ENCODE measurements at places on chromosomes 6 and 20.
A peak's percentile ranks its signal among the peaks of the same experiment; 100 is the strongest.

- DNase-seq, result no peak
Measured at GRCh38 chr20:5072756-5073659, 46.8 kb downstream of the PCNA start.

DNA sequence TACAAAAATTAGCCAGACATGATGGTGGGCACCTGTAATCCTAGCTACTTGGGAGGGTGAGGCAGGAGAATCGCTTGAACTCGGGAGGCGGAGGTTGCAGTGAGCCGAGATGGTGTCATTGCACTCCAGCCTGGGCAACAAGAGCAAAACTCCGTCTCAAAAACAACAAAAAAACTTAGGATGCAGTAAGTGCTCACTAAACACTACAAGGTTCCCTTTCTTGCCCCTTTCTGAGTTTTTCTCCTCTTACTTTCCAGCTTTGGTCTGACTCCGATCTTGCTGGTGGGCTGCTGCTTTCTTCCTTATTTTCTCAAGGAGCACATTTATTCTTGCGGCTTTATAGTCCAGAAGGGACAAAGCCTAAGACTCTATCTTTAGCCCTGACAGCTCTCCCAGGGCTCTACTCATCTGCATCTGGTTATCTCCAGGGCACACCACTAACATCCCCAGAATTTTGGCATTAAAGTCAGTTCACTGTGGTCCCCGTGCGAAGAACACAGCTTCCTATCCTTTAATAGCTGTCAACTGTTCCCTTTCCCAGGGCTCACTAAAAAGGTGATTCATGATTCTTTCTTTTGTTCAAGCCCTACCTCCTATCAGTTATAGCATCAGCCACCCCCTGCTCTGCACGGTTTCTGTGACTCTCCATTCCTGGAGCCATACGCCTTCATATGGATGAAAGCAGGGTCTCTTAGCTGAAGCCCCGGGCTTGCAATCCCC, 17.1 kb upstream of the RPN2 start:
- DNase-seq, result no peak

GRCh38 chr6:44727651-44728630, 340.4 kb downstream of the CDC5L start:
- no peak for DNase-seq

GRCh38 chr6:89818977-89819335, 638 bp downstream of the MDN1 start:
- no peak for DNase-seq

GRCh38 chr6:123393331-123393730, 243.4 kb downstream of the TRDN start:
- no peak for DNase-seq

GRCh38 chr6:143117108-143117507, 56.4 kb downstream of the AIG1 start:
- DNase-seq, result no peak

- no peak for DNase-seq
Measured at GRCh38 chr6:29926413-29927274, 15.7 kb upstream of the HLA-A start.

DNA sequence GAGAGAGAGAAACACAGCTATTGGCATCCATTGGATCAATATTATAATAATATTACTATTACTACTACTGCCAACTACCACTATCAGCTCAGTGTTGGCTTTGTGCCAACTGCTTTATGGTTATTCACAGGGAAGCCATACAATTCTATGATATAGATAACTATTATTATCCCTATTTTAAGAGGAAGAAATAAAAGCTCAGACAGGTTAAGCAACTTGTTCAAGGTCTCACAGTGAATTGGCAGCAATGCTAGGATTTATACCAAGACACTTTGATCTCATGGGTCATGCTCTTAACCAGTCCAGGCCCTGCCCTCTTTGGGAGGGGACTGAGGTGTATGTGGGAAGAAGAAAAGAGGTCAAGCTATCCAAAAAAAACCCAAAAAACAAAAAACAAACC, 82.0 kb upstream of the TRAF3IP2 start:
- no peak for DNase-seq

GRCh38 chr20:49818816-49819215, 6.2 kb downstream of the SLC9A8 start:
- DNase-seq, result no peak

- DNase-seq, result no peak
Measured at GRCh38 chr6:33744895-33745546, 1.7 kb downstream of the IP6K3 start.

GRCh38 chr6:133359256-133359655, 118.1 kb downstream of the EYA4 start:
- DNase-seq, result no peak

DNA sequence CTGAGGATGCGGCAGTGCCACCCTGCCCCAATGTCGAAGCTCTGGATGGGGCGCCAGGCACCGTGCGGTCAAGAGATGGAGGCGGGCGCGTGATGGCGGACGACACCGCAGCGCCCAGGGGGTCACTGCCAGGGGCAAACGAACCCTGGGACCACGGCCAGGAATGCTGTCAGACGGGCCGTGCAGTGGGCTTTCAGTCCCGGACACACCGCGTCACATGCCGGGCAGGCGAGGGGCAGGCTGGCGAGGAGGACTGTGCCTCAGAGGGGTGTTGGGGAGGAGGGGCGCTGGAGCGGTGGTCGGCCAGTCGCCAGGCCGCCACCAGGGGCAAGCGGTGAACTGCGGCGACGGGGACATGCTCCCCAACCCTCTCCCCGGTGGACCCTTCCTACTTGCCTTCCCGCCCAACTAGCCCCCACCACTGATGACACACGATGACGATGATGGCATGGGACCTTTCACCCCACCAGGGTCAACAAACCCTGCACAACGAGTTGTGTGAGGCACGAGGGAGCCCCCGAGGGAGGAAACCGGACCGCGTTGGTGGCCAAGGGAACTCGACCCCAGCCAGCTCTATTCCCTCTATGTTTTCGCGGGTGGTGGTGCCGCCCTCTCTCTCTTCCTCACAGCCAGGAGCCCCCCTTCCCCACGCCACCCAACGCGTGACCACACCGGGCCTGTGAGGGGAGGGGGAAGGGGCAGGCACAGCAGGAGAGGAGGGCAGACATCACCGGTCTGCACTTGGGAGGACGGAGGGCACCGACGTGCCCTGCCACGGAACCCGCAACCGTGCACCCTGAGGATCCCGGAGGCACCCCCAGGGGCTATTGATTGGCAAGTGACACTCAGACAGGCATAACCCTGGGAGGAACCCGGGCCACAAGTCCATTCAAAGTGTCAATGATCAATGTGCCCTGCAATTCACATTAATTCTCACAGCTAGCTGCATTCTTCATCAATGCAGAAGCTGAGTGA, 1960.9 kb upstream of the DEFB115 start:
- DNase-seq, result no peak

DNA sequence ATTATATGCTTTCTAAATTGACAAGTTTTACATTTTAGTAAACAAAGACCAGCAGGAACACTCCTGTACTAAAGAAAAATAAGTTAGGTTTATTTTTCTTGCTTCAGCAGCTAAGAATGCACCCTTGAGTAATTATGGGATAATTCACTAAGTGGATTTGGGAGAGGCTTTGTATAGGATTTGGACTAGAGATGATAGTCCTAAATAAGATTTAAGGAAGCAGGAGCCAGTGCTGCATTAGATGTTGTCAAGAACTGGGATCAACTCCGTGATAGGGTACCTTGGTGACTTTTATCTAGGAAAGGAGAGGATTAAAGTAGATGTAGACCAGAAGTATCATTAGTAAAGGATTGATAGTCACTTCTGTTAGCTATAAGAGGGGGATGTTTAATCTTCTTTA, 4.1 kb upstream of the C6orf141 start:
- no peak for DNase-seq

DNA sequence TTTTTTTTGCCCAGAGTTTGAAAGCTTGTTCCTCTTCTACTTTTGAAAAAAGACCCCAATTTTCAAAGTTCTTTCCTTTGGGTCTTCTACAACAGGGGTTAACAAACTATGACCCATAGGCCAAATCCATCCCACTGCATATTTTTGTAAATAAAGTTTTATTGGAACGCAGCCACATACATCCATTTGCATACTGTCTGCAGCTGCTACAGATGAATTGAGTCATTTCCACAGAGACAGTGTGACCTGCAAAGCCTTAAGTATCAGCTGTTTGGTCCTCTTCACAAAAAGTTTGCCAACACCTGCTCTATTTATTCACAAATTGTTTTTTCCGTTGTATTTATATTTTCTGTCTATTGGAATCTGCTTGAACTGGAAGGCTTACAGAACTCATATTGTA, 189.2 kb downstream of the TBC1D7 start:
- no peak for DNase-seq

- DNase-seq, result no peak
Measured at GRCh38 chr6:32195902-32196681, 3.6 kb upstream of the GPSM3 start.

GRCh38 chr6:2970034-2970685, 1.2 kb downstream of the SERPINB6 start:
- no peak for DNase-seq

GRCh38 chr20:1287306-1287705, 21.2 kb downstream of the SNPH start:
- no peak for DNase-seq

DNA sequence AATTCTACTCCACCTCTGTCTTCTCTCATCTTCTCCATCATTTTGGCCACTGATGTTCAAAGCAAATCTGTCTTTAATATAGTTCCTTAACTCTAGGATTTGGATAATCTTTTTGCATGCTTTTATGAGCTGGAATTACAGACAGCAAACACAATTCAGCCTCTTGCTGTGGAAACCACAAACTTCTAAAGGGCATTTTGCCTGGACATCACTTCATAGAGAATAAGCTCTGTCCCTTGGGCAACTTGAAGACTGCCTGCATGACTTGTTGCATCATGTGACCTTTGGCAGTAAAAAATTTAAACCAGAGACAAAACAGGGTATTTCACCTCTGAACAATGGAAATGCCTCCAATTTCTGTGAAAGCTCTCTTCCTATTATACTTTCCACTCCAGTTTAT, 74.1 kb upstream of the HDDC2 start:
- no peak for DNase-seq

DNA sequence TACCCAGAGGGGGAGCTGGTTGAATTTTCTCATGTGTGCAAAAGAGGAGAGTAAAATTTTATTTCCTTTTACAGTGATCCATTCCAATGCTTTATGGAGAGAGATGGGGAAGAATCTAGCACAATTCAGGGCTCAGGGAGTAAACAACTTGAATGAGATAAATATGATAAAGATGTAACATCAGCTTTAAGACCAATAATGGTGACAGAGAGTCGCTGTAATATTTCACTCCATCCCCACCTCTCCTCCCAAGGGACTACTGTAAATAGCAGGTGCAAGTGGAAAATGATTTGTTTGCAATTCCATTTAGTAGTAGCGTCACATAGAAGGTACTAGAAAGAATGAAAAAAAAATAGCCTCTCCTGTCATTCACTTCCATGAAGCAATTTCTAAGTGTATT, 4.8 kb downstream of the CRISP3 start:
- DNase-seq, result no peak

DNA sequence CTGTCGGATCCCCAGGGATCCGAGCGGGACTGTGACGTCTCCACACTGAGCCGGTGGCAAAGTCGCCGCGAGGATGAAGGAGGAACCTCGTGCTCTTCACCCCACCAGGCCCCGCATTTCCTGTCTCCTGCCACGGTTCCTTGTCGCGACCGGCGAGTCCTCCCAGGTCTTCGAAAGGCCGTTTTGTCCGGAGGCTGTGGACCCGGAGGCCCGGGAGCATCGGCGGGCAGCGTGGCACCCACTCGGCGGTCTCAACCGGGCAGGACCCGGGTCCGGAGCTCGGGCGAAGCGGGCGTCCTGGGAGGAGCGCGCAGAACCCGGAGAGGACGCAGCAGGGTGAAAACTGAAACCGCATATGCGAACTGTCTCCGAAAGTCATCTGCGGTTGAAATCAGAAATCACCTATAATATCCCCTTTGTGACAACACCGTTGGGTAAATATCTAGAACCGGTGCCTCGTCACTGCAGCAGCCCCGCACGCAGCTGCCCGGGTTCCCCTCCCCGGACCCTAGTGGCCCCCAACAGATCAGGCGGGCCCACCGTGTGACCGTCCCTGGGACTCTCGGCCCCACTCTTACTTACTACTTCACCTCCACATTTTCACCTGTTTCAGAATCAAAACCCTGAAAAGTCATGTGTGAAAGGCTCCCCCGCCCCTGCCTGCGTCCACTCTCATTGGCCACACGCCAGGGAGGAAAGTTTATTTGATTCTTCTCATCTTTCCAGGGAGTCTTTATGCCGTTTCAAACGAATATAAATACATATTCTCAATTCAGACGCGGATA, 3.1 kb upstream of the ULBP2 start:
- no peak for DNase-seq

GRCh38 chr6:110885526-110885925, 10.9 kb downstream of the AMD1 start:
- no peak for DNase-seq

GRCh38 chr20:2109425-2110210, 8.0 kb downstream of the STK35 start:
- DNase-seq, result no peak

GRCh38 chr6:11607383-11607782, 69.8 kb downstream of the TMEM170B start:
- DNase-seq, result no peak

GRCh38 chr6:85392379-85392778, 57.5 kb upstream of the NT5E start:
- DNase-seq, result no peak

DNA sequence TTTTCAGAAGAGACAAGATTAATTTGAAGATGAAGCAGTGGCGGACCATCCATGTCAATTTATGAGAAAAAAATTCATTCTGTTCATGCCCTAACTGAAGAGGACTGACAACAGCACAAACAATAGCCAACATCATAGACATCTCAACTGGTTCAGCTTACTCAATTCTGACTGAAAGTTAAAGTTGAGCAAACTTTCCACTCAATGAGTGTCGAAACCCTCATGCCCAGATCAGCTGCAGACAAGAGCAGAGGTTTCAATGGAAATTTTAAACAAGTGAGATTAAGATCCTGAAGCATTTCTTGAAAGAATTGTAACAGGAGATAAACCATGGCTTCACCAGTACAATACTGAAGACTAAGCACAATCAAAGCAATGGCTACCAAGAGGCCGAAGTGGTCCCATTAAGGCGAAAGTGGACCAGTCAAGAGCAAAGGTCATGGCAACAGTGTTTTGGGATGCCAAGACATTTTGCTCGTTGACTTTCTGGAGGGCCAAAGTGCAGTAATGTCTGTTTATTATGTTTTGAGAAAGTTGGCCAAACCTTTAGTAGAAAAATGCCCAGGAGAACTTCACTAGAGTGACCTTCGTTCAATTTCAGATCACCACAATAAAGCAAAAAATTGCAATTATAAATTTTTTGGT, 6.1 kb upstream of the SFT2D1 start:
- DNase-seq, result no peak

- DNase-seq, result no peak
Measured at GRCh38 chr6:33136310-33136900, 55.9 kb downstream of the COL11A2 start.

- peak; percentile 67 for DNase-seq
Measured at GRCh38 chr20:38270869-38271605, 10.5 kb upstream of the KIAA1755 start.
